T-helper 1 cell (primary cell): ENCODE measurements at places on chromosomes 6 and 20.

GRCh38 chr6:35181933-35182612 lies 31.7 kb upstream of the SCUBE3 start:
- DNase-seq, result no peak

- DNase-seq, result no peak
Observed at GRCh38 chr20:61957961-61958715, 107.5 kb downstream of the TAF4 start.

DNA sequence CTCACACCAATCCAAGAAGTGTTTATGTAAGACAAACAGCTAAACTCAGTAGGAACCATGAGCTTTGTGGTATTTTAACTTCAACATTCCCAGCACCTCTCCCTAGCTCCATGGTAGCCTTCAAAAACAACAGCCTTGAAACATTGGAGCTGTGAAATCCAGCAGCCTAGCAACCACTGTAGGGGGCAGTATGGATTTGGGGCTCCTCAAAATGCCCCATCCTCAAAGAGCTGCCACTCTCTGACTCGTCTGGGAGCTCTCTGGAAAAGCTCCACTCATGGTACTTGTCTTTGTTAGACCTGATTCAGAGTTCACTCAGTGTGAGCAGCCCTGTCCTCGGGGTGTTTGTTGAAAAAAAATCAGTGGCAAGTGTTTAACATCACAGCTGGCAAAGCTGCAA lies 82.9 kb downstream of the KIF6 start:
- no peak for DNase-seq

DNA sequence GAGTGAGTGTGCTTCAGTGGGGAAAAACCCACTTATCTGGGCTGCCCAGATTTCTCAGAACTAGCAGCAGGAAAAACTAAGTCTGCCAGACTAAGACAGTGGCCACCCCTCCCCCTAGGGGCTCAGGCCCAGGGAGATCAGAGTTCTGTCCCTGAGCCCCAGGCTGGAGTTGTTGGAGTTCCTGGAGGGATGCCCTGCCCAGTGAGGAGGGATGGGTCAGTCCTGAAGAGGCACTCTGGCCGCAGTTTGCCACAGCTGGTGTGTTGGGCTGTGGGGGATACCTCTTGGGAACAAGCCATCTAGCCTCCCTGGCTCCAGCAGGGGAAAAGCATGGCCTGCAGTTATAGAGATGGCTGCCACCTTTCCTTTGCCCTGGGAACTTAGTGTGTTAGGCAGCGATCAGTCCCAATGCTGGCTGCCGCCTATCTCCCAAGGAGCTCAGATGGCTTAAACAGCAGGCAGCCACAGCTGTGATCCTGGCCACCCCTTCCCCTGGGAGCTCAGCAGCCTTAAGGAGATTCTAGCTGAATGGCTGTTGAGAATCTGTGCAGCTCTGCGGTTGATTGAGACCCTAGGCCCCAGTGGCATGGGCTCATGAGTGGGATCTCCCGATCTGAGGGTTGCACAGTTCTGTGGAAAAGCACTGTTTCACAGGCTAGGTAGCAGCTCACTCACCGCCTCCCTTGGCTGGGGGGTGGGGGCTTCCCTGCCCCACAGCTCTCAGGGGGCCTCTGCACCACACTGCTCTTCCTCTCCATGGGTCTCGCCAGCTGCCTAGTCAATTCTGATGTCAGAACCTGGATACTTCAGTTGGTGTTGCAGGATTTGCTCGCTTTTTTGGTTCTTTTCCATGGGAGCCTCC lies 13.2 kb downstream of the SIRPG start:
- DNase-seq, result no peak

DNA sequence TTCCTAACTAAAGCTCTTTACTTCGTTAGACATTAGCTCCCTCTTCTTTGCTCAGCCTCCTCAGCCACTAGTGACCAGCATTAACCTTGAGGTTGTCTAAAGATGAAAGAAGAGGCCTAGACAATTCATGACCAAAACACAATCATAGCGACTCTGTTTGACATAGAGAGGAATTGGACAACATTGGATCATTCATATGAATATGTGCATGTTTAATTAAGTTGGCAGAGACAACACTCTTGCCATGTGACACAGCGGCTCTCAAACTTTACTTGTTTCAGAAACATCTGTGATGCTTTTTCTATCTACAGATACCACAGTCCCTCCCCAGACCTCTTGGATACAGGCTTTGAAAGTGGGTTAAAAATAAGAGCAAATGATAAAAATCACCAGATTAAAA lies 81.7 kb downstream of the LINC00237 start:
- DNase-seq, result no peak
